Left ventricle myocardium inferior (tissue), 1 donor: ENCODE measurements at places on chromosomes 16 and 17. TPM values are rescaled to one million over a fixed set of nuclear protein-coding genes. Genes with fewer than 3 reads are reported as not detected.

DNA sequence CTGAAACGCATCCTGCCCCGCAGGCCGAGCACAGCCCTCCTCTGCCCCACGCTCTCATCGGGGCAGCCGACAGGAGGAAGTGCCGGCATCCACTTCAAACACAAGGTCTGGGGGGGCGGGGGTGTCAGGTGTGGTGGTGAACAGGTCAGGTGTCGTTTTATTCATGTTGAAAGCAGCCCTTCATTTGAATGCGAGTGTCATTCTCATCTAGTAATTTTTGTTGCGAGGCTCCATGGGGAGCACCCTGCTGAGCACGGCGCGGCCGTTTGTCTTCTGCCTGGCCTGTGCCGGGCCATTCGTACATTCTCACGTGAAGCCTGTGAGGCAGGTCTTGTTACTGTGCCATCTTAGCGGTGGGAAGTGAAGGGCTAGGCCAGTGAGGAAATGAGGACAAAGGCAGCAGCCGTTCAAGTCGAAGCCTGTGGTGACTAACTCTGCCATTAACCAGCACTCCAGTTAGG, 1.9 kb downstream of the ACSF3 start:
- DNase-seq, result no peak
- H3K4me1 ChIP-seq, result peaks cover 39% of the 10 kb centered on the region
- peaks cover 4% of the 10 kb centered on the region for H3K36me3 ChIP-seq
- peaks cover 23% of the 10 kb centered on the region for H3K27me3 ChIP-seq
- no peak overlapping the region for H3K4me3 ChIP-seq

GRCh38 chr16:58487566-58488351, 12.2 kb upstream of the NDRG4 start:
- H3K4me1 ChIP-seq, result peaks cover 66% of the 10 kb centered on the region
- peak; percentile 88 for DNase-seq
- peak overlapping the region; percentile 86 for H3K27ac ChIP-seq

GRCh38 chr17:40075201-40075941, 12.6 kb downstream of the THRA start:
- H3K4me3 ChIP-seq, result peak overlapping the region; percentile 48
- H3K27ac ChIP-seq, result peak overlapping the region; percentile 100
- peaks cover 77% of the 10 kb centered on the region for H3K4me1 ChIP-seq
- DNase-seq, result peak; percentile 85
- H3K36me3 ChIP-seq, result peaks cover 41% of the 10 kb centered on the region

- no peaks in the 10 kb centered on the region for H3K36me3 ChIP-seq
- H3K4me3 ChIP-seq, result no peak overlapping the region
- no peaks in the 10 kb centered on the region for H3K4me1 ChIP-seq
Measured at GRCh38 chr17:8916466-8916865, 49.0 kb upstream of the PIK3R6 start.

GRCh38 chr16:14353340-14353739, 276.7 kb downstream of the PARN start:
- no peak overlapping the region for H3K27ac ChIP-seq
- H3K36me3 ChIP-seq, result no peaks in the 10 kb centered on the region
- DNase-seq, result no peak
- peaks cover 19% of the 10 kb centered on the region for H3K4me1 ChIP-seq

GRCh38 chr16:11402051-11402744, 56.9 kb downstream of the RMI2 start:
- peak; percentile 46 for DNase-seq
- no peaks in the 10 kb centered on the region for H3K27me3 ChIP-seq

DNA sequence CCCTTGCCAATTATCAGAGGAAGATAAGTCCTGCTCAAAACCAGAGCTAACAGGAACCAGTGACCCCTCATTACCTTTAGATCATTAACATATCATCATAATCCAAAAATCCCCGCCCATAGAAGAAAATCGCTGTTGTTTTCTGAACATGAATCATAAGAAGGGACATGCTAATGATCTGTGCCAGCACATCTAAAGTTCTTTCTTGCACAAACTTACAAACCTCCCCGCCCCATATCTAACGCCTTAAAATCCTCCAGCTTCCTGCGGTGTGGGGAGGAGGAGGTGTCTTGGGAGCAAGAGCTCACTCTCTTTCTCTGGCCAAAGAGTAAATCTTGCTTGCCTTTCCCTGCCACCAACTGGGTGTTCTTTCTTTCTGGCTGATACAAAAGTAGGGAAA, 78.3 kb downstream of the IRX3 start:
- no peaks in the 10 kb centered on the region for H3K36me3 ChIP-seq
- H3K27ac ChIP-seq, result peak overlapping the region; percentile 43
- H3K4me1 ChIP-seq, result no peaks in the 10 kb centered on the region
- H3K4me3 ChIP-seq, result no peak overlapping the region
- DNase-seq, result no peak

DNA sequence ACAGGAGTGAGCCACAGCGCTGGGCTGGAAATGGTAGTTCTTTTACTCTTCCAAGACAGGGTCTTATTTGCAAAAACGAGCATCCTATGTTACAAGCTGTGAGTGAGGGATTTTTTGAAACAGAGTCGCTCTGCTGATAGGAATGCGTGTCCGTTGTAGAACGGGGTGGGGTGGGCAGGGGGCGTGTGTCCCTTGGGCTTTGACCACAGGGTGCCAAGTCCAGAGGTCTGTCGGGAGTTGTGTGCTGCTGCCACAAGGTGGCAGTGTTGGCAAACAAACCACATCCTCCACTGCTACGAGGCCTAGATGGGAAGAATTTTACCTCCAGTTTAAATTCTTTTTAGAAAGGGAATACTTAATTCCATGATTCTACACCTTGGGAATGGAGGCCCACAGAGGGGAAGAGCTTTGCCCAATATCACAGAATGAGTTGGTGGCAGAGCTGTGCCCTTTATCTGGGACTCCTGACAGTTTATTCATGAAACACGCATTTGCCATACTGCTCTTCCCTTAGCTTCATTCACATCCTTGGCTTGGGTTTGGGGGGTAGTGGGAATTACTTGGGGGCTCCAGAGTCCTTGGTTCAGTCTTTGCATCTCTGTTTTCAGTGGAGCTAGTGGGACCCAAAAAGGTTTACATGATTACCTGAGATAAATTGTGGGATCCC, 30.6 kb upstream of the ETV4 start:
- no peak overlapping the region for H3K4me3 ChIP-seq
- H3K4me1 ChIP-seq, result peaks cover 50% of the 10 kb centered on the region
- H3K27me3 ChIP-seq, result no peaks in the 10 kb centered on the region
- no peak overlapping the region for H3K27ac ChIP-seq
- H3K36me3 ChIP-seq, result no peaks in the 10 kb centered on the region

DNA sequence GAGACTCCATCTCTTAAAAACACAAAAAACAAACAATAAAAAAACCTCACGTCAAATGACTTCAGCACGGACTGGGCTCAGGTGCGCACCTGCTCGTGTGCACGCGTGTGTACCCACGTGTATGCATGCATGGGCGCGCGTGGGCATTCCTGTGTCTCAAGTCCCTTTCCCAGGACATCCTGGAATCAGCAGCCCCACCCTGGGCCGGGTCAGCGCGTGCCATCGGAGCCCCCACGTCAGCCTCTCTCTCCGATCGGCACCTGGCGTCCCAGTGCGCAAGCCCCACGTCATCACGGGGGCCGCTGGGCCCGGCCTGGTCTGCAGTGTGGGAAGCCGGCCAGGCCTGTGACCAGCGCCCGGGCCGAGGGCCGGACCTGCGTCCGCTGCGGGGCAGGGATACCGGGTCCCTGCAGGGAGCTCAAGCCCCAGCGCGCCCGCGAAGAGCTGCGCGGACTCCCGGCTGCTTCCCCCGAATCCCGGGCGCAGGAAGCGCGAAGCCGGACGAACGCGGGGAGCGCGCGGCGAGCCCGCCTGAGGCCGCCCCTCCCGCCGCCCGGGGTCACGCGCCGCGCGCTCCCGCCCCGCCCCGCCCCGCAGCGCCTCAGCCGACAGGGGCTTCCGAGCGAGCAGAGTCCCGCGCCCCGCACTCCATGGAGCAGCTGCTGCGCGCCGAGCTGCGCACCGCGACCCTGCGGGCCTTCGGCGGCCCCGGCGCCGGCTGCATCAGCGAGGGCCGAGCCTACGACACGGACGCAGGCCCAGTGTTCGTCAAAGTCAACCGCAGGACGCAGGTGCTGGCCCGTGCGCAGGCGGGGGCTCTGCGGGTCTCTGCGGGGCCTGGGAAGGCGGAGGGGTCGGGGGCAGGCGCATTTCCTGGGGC, at the start of gene FN3K:
Gene FN3K (plus strand): TSS at position 629 of the 880 bp plus-strand sequence. CDS start 22 bp downstream, at position 651.
- peak within 1 kb of the TSS; percentile 93 for H3K27ac ChIP-seq
- H3K36me3 ChIP-seq, result peaks cover 27% of the 10 kb centered on the region

DNA sequence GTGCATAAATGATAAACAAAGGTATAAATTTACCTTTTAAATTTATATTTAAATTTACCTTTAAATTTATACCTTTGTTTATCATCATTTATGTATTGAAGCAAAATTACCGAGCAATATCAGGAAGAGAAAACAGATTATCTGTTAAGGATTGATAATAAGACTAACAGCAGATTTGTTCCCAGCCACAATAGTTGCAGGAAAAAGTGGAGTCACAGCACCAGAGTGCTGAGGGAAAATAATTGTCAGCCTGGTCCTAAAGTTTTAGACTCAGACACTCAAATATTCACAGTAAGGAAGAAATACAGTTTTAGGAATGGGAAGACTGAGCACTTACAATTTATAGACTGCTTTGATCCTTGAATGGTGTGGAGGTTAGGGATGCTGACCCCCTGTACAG, 117.2 kb downstream of the MAP2K4 start:
- H3K4me1 ChIP-seq, result no peaks in the 10 kb centered on the region
- no peaks in the 10 kb centered on the region for H3K27me3 ChIP-seq
- DNase-seq, result no peak
- no peak overlapping the region for H3K4me3 ChIP-seq
- peaks cover 68% of the 10 kb centered on the region for H3K36me3 ChIP-seq

GRCh38 chr17:29251184-29251583, 4.5 kb downstream of the CRYBA1 start:
- H3K4me3 ChIP-seq, result no peak overlapping the region
- H3K4me1 ChIP-seq, result peaks cover 33% of the 10 kb centered on the region

GRCh38 chr17:4872786-4873185, 26.6 kb upstream of the C17orf107 start:
- DNase-seq, result no peak
- no peak overlapping the region for H3K27ac ChIP-seq
- no peaks in the 10 kb centered on the region for H3K36me3 ChIP-seq

GRCh38 chr17:35700150-35700549, 31.3 kb upstream of the RASL10B start:
- peaks cover 12% of the 10 kb centered on the region for H3K36me3 ChIP-seq
- H3K4me1 ChIP-seq, result peaks cover 12% of the 10 kb centered on the region
- no peak for DNase-seq
- H3K27me3 ChIP-seq, result no peaks in the 10 kb centered on the region
- no peak overlapping the region for H3K4me3 ChIP-seq

- H3K4me1 ChIP-seq, result peaks cover 2% of the 10 kb centered on the region
- DNase-seq, result no peak
- no peak overlapping the region for H3K27ac ChIP-seq
- peaks cover 40% of the 10 kb centered on the region for H3K27me3 ChIP-seq
- H3K36me3 ChIP-seq, result no peaks in the 10 kb centered on the region
Measured at GRCh38 chr16:82010649-82011048, 621 bp downstream of the SDR42E1 start.

GRCh38 chr16:64638766-64639165, 483.1 kb downstream of the CDH11 start:
- H3K27ac ChIP-seq, result no peak overlapping the region
- H3K27me3 ChIP-seq, result no peaks in the 10 kb centered on the region
- H3K36me3 ChIP-seq, result no peaks in the 10 kb centered on the region
- no peak for DNase-seq
- H3K4me1 ChIP-seq, result no peaks in the 10 kb centered on the region

DNA sequence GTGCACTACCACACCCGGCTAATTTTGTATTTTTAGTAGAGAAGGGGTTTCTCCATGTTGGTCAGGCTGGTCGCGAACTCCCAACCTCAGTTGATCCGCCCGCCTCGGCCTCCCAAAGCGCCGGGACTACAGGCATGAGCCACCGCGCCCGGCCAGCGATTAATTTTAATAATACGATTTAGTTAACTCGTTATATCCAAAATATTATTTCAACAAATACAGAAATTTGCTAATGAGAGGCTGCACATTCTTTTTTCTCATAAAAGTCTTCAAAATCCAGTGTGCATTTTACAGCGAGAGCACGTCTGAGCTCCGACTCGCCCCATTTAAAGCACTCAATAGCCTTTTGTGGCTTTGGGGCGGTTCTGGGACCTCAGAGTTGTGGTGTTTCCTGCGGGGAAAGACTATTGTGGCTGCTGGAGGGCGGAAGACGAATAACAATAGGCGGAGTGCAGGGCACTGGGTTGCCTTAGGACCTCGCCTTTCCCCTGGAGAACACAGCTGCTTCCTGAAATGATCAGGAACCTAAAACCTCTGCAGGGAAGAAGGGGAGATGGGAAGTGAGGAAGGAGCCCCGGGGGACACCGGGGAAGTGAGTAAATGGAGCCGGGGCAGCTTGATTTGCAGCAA, 2.9 kb upstream of the ZSCAN10 start:
- peaks cover 11% of the 10 kb centered on the region for H3K27me3 ChIP-seq
- H3K4me1 ChIP-seq, result peaks cover 43% of the 10 kb centered on the region
- no peaks in the 10 kb centered on the region for H3K36me3 ChIP-seq
- DNase-seq, result peak; percentile 43
- H3K27ac ChIP-seq, result peak overlapping the region; percentile 92
- peak overlapping the region; percentile 37 for H3K4me3 ChIP-seq

DNA sequence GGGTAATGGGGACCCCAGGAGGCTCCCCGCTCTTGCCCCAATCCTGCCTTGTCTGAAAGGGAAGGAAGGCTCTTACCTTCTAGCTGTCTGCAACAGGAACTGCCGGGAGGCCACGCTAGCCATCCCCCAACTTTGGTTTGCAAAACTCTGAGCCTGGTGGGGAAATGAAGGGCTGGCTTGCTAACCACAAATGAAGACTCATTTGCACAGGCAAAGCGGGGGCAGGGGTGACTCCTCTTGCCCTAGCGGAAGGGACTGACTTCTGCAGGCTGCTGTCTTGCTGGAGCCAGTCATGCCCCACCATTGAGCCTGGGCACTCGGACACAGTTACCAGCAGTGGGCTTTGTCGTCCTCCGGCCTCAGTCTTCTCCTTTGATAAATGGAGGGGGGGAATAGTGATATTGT, 52.6 kb downstream of the PLCG2 start:
- H3K36me3 ChIP-seq, result no peaks in the 10 kb centered on the region
- H3K27ac ChIP-seq, result no peak overlapping the region
- peaks cover 18% of the 10 kb centered on the region for H3K27me3 ChIP-seq
- DNase-seq, result peak; percentile 40

DNA sequence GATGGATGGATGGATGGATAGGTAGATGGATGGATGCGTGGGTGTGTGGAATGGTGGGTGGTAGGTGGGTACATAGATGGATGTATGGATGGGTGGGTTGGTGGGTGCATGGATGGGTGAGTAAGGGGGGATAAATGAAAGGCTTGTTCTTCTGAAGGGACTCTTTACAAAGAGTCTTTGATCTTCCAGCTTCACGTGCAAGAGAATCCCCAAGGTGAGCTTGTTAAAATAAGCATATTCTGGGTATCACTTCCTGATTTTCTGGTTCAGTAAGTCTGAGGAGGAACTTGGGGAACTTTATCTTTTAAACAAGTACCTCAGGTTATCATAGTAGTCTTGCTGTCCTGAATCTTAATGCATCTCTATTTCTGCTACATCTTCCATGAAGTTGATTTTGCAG, 639.1 kb downstream of the MAF start:
- H3K36me3 ChIP-seq, result no peaks in the 10 kb centered on the region
- no peaks in the 10 kb centered on the region for H3K4me1 ChIP-seq
- no peak for DNase-seq
- no peaks in the 10 kb centered on the region for H3K27me3 ChIP-seq

GRCh38 chr17:61233991-61234750, 165.5 kb upstream of the TBX2 start:
- H3K4me1 ChIP-seq, result peaks cover 31% of the 10 kb centered on the region
- no peaks in the 10 kb centered on the region for H3K36me3 ChIP-seq

ELOB gene
- total RNA-seq, result 304 TPM

HBQ1 gene
- not detected for total RNA-seq

ABCA5 gene
- 17.1 TPM for total RNA-seq

ASPHD1 gene
- not detected for total RNA-seq

METRN gene
- total RNA-seq, result 62.5 TPM

CNOT1 gene
- total RNA-seq, result 64.1 TPM
